ENCODE measurements at places on chromosomes 6 and 20. TPM values are rescaled to one million over a fixed set of nuclear protein-coding genes. Genes with fewer than 3 reads are reported as not detected.

DNA sequence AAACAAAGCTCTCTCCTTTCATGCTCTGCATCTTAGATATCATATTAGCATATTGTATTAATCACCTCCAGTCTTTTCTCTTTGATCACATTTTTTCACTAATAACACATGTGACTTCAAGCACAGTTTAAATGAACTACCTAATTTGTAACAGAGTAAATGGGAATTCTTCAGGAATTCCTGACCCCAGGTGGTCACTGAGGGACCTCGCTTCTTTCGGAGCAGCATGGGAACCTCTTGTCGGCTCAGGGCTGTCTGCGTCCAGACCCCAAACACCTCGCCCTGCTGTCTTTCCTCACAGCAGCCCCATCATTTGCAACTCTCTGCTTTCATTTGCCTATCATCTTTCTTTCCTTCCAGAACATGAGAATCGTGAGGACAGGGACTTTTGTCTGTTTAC lies 103.5 kb downstream of the DACT2 start:
- no peak for DNase-seq

TFAP2D gene
- 0.31 TPM for total RNA-seq

DNA sequence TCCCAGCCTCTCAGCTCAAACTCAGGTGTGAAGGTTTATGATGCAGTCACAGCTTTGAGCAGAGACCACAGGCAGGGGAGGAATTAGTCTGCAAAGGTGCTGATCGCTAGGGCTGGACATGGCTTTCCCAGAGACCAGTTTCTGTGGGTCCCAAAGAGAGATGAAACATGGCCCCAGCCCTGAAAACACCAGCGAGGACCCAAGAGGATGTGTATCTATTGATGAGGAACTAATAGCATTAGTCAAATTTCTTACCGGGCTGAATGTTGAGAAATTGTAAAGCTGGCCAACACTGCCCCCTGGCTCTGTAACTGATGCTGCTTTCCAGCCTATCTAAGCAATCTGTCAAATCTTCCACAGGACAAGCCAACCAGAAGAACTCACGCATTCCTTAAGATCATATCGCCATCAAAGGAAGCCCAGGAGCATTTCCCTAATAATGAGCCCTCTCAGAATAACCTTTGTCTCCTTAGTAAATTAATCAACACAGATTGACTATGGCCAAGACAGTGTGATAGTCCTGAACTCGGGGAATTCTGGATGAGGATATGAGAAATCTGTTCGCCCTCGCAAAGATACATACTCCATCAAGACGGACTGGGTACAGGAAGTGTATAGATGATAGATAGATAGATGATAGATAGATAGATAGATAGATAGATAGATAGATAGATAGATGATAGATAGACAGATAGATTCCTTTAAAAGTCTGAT lies 7.8 kb upstream of the ACSS1 start:
- peak; percentile 54 for DNase-seq

- peak; percentile 64 for DNase-seq
Observed at GRCh38 chr6:50030777-50031562, 9.2 kb upstream of the DEFB110 start.

- no peak for DNase-seq
Observed at GRCh38 chr20:20894753-20895152, 182.3 kb upstream of the RALGAPA2 start.

MAN1A1 gene
- total RNA-seq: 34.4 TPM

GRCh38 chr6:91293395-91293794 lies 706.5 kb upstream of the MAP3K7 start:
- no peak for DNase-seq

BPIFB6 gene
- total RNA-seq: not detected

GRCh38 chr6:39808964-39809363 lies 16.8 kb downstream of the DAAM2 start:
- DNase-seq: no peak

GRCh38 chr20:51930775-51931174 lies 128.5 kb upstream of the SALL4 start:
- DNase-seq: no peak

RBPJL gene
- not detected for total RNA-seq

DNA sequence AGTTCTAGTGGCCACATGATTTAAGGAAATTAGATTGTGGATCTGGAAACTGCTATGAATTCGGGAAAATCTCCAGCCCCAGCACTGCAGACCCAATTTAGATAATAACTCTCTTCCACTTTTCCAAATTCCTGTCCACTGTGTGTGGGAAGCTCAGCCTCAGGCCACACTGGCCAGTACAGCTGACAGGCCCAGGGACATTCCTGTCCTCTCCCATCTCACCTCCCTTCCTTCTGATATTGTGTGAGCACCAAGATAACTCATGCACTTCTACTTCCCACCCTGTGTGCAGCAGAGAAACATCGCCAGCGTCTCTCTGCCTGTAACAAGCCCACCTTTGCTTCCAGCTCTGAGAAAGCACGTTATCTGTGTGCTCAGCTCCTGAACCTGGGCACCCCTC lies 145.1 kb upstream of the RREB1 start:
- no peak for DNase-seq

DNA sequence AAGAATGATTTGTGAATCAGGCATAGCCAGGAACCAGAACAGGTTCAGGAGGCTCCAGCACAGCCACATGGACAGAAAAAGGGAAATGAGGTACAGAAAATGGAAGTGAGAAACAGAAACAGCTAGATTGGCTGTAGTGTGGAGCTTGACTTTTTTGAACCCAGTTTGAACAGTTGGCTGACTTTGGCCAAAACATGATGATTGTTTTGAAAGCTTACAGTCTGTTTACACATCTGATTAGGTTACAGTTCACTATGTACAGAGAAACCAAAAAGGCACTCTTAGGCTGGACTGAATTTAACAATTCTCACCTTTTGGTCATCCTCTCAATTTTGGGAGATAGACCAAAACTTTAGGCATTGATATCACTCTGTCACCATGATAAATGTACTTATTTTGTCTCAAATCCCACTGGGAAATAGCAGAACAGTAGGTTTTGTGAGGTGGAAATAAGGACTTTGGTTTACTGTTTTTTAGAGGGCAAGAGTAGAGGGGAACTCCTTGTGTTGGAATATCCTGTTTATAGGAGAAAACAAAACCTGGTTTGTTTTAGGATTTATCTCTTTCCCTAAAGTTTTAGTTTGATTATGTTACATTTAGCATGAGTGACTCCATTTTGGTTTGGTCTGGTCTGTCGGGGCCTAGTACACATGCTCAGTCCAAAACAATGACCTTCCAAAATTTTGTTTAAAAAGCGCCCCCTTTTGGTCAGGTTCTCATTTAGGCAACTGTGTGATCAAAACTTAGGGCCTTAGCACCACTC lies 123.1 kb downstream of the OLIG3 start:
- DNase-seq: no peak

DNA sequence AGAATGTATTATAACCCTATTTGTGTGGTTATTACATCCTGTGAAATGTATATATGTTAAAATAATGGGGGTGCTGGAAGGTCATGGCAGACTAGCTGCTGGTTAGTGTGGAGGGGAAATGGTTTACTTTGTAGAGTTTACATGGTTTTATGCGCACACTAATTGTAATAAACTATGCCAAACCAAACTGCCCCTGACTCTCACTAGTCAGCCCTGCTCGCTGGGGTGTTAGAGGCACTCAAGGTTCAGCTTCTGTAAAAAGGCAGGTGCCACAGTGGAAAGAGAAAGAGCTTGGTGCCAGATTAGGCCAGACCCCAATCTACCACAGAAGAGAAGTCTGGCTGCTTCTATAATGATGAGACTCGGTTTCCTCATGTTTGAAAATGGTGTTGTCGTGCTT lies 52.7 kb downstream of the GOPC start:
- DNase-seq: no peak

DNA sequence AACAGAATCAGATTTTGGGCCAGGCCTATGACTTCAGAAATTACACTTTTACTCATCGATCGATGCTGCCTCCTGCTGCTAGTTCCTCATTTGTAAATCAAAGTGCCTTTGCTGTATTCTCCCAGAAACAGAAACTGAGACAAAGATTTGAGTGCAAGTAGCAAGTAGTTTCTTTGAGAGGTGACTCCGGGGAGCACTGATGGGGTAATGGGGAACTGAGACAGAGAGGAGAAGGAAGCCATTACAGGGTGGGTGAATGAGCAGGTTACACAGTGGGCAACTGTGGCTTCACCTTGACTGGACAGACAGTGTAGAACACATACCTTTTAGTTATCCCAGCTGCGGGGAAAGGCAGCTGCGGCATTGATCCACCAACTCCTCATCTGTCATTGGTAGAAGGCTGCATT lies 9.7 kb upstream of the CD40 start:
- DNase-seq: no peak

TFAP2A gene
- total RNA-seq: 0.31 TPM

GRCh38 chr6:24899997-24900325 lies 35.8 kb downstream of the RIPOR2 start:
- DNase-seq: no peak

DNA sequence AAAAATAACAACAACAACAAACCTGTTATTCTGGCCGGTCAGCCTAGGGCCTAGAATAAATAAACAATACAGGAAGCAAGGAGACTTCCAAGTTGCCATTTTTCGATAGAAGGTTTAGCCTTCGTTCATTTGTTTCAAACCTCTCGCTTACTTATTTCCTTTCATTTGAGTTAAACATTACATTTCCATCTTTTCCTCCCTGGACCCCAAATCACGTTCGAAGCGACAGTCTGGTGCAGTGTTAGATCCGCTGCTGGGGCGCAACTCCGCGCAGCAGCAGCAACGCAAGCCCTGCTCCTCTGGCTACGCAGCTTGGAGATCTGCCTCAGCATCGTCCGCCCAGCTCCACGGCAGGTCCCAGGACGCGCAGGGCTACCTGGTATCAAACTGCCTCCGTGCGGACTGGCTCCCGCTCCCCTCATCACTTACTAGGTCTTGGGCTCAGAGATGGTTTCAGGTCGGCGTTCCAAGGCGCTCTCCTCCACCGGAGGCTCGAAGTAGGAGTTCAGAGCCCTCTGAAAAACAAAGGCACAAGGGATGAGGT lies 530 bp downstream of the TDP2 start:
- peak; percentile 48 for DNase-seq

CTAGE9 gene
- total RNA-seq: not detected

TCF21 gene
- not detected for total RNA-seq

DNA sequence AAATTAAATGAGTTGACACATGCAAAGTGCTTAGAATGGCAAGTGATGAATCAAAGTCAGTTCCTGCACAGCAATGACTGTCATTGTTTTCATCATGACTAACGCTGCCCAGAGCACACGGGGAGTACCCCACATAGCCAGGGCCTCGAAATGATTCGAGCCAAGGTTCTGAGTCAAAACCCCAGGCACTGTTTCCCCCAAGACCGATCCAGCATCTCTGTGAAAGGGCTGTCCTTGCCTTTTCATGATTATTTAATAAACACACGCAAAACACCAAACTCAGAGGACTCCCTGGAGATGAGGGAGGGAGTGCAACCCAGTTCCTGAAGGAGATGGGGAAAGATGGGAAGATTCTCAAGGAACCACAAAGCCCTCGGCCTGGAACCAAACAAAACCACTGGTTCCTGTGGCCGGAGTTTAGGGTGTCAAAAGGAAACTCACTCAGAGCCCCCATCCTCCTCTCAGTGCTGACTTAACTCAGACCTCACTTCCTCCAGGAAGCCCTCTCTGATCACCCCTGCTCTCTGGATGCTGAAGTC lies 3.8 kb downstream of the PREX1 start:
- no peak for DNase-seq

DNA sequence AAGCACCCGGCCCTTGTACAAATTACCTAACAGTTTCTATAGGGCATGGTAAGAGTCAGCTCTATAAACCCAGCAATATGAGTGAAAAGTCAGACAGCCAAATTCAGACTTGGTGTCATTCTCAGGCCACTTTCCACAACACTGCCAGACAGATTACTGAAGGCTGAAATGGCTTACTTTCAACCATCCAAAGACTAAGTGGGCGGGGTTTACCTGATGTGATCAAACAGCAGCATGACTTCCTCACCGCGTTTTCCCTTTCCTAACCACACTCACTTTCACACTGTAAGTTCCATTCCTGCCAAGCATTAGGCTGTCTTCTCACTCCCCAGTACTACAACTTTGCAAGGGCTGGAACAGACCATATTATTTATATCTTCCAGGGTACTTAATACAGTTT lies 85.9 kb downstream of the SMLR1 start:
- no peak for DNase-seq

- DNase-seq: no peak
Observed at GRCh38 chr6:25899580-25900408, 25.8 kb upstream of the SLC17A3 start.

ELOVL4 gene
- total RNA-seq: 3.3 TPM

ZNF391 gene
- total RNA-seq: 6.7 TPM

HLA-DPA1 gene
- total RNA-seq: 8.5 TPM

LKAAEAR1 gene
- total RNA-seq: not detected

- DNase-seq: no peak
Observed at GRCh38 chr20:577167-577791, 32.8 kb downstream of the TCF15 start.

DNA sequence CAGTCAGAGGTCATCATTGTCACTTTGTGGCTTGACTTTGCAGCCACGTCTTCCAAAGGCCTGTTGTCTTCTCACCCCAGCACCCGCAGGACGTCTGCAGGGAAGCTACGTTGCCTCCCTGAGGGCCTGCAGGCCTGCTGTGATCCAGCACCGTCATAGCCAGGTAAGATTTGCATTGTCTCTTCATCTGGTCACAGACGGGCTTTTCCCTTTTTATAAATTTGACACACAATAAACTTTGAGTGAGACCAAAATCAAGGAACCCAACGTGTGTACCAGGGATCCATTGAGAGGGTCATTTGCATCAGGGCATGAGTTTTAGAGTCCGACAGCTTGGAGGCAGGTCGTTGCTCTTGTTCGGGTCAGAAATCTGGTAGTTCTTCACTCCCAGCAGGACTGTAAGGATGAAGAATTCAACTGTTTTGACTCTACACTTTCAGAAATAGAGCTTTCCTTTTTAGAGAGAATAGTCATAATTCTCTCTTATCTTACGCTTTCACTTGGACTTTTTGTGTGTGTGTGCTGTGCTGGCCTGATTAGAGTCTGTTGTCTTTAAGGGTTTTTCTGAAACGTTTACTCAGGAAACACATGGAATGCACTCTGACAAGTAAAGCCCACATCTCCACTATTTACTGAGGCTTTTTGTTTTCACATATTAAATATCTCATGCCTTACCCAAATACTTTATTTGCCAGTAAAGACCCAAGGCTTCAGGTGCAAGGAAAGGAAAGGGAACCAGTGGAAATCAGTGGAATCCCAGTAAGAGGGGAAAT lies 177.2 kb upstream of the TAB2 start:
- no peak for DNase-seq

GRCh38 chr6:134482593-134483270 lies 164.8 kb upstream of the SGK1 start:
- DNase-seq: no peak

DNA sequence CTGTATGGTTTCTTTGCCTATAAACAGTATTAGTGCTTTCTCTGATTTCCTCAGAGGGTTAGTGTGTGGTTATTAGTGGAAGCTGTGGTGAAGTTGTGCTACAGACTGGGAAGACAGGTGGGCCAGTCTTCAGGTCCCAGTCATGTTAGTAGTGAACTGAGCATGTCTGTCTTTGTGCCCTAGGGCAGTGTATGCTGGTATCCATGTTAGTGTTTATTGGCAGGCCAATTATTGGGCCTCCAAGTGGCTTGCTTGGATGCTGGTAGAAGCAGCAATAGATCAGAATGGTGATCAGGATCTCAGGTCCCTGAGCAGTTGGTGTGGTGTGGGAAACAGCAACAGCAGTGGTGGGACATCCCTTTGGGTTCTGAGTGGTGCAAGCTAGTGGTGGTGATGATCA lies 137.6 kb downstream of the OTOR start:
- no peak for DNase-seq
